ENCODE measurements at places on chromosomes 7 and 10.

DNA sequence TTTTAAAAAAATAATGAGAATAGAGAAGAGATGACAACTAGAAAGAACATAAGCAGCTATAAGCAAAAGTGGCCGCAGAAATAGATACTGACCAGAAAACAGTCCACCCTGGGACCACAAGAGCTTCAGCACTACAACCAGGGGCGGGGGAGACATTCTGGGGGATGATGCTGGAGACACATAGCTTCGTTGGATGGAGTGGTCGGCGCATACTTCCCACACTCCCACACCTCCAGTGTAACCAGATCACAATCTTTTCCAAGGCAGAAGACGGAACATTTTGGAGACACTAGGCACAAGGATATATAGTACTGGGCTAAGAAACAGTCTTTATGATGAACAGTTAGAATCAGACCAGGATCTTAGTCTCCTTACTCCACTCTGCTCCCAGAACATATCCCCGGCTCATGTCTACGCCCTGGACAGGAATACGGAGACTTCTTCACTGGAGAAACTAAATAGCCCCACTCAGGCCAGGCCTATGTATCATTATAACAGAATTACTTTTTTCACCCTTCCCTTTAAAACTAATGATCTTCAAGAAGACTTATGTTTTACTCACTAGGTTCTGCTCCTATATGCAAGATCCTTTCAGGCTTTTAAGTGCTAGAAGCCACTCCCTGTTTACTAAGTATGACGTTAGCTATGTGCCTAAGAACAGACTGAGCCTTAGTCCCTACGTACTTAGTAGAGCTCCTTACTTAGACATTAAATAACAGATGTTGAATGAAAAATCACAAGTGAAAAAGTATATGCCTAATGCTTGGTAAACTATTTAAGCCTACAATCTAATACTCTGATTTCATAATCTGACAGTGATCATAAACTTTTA is 169.6 kb downstream of the SRPK2 start:
- no peak for DNase-seq

GRCh38 chr7:121116396-121116795 is 127.9 kb downstream of the CPED1 start:
- DNase-seq: peak; percentile 64

- DNase-seq: peak; percentile 84
These were observed 9.8 kb upstream of the MRPS16 start for GRCh38 chr10:73262105-73262730.

- DNase-seq: no peak
These were observed 550 bp upstream of the CREM start for GRCh38 chr10:35126062-35126529.

- DNase-seq: no peak
These were observed 122.3 kb upstream of the MDFIC start for GRCh38 chr7:114799628-114800028.

- peak; percentile 89 for DNase-seq
These were observed 245.9 kb upstream of the PHYHIPL start for GRCh38 chr10:58930500-58930899.

DNA sequence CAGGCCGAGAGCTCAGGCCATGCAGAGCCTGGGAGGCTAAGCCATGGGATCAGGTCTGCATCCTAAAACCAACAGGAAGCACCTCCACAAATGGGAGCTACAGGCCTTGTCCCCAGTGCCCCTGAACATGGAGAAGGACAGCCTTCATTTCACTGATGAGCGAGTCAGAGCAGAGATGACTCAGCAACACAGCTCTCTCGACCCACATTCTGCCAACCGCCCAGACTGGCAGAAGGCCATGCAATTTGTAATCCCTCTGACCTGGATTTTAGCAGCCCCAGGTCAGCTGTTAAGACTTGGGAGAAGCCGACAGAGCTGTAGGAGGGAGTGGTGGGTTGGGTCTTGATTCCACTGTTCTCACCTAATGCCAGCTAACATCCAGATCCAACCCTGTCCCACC is 25.5 kb downstream of the VOPP1 start:
- peak; percentile 84 for DNase-seq

GRCh38 chr10:45006276-45007030 is 5.7 kb downstream of the ZNF22 start:
- DNase-seq: no peak

DNA sequence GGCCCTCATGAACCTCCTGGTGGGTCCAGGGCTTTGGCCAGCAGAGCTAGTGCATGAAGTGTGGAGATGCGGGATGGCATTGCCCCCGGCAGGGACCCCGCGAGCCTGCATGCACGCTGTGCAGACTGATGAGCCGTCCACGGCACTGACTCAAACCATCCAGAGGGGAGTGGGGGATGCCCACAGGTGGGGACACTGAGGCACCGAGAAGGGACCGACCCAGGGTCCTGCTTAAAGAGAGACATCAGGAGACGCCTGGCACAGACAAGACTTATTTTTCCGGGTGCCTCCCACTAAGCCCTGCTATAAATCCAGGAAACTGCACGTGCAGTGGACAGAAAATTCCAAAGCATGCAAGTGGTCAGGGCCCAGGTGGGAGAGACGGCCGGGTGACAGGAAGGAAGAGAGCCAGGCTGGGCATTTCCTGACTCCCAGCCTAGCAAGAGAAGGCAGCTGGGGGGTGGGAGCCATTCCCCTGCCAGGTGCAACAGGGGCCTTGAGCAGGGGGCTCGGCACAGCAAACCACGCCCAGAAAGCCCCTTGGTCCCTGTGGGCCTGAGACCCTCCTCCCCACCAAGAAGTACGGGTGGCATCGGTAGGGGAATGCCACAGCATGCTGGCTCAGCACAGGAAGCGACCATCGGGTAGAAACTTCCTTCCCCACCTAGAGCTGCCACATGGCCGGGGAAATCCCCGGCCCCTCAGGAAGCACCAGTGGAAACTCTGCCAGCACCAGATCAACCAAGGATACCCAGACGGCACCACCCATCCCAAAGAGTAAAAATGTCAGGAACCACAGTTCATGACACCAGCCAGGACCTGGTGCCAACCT is 91.5 kb downstream of the FOXL3 start:
- DNase-seq: no peak

Measured in fibroblast of upper back skin (primary cell).